Activated CD8-positive, alpha-beta memory T cell treated with anti-CD3 and anti-CD28 coated beads for 48 hours (primary cell): ENCODE measurements at places on chromosomes 3 and 15.

GRCh38 chr3:184262764-184263179, 1.4 kb upstream of the CAMK2N2 start:
- no peak for DNase-seq

DNA sequence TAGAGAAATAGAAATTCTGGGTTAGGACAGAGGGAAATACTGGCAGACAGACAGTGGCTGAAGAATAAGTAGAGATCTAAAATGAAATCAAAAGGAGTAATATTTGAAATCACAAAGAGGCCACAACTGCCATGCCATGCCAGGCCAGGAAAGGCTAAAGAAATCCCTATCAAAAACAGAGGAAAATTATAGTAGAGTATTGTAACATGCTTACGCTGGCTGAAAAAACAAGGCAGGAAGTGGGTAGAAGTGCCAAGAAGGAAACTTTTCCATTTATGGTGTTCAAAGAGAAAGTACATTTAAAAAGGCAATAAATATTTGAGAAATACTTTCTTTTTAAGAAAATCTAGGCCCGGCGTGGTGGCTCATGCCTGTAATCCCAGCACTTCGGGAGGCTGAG, 415.7 kb downstream of the PLCL2 start:
- no peak for DNase-seq

GRCh38 chr3:123310741-123311140, 109.0 kb downstream of the SEC22A start:
- no peak for DNase-seq

DNA sequence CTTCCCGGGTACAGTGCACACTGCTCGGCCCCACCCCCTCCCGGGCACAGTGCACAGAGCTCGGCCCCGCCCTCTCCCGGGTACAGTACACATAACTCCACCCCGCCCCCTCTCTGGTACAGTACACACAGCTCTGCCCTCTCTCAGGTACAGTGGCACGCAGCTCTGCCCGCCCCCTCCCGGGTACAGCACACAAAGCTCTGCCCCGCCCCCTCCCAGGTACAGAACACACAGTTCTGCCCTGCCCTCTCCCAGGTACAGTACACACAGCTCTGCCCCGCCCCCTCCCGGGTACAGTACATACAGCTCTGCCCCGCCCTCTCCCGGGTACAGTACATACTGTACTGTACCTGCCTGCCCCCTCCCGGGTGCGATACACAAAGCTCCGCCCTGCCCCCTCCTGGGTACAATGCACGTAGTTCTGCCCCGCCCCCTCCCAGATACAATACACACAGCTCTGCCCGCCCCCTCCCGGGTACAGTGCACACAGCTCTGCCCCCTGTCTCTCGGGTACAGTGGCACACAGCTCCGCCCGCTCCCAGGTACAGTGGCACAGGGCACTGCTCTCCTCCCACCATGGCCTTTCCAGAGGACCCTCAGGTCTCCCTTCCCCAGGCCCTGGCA, 16.4 kb upstream of the PRR20G start:
- no peak for DNase-seq

DNA sequence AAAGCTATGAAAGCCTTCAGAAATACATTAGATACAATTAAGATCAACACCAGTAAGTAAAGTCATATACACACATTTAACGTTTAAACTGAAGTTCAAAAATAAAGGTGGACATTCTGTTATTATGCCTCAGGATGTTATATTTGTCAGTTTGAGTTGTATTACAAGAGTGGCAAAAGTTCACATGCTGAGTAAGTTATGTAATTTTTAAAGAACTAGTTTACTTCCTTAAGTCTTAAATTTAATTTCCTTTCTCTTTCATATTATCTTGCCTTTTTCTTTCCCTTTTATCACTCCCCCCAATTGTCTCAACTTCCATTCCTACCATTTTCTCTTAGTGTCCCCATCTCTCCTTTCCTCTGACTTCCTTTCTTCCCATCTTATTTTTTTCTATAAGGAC, 4.9 kb upstream of the GPR87 start:
- no peak for DNase-seq

- DNase-seq: no peak
Observed at GRCh38 chr15:52020221-52021085, 1.4 kb downstream of the MAPK6 start.

- DNase-seq: no peak
Observed at GRCh38 chr3:124834723-124835718, 52.1 kb downstream of the ITGB5 start.

DNA sequence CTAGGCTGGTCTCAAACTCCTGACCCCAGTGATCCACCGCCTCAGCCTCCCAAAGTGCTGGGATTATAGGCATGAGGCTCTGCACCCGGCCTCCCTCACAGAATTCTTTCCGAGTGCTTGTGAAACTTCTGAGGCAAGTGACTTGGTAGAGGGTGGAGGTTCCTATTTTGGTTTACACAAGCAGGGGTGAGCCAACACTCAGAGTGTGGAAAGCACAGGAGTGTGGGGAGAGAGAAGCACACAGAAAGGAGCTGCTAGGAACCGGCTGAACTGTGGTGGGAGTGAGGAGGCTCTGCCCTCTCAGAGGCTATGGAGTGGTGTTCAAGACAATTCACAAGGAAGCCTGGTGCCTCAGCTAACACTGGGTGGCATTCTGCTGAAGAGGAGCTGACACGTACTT, 7.7 kb downstream of the CAPN3 start:
- no peak for DNase-seq

- DNase-seq: no peak
Observed at GRCh38 chr15:66876421-66876730, 174.3 kb downstream of the SMAD6 start.

- no peak for DNase-seq
Observed at GRCh38 chr15:22259881-22260421, 179.6 kb downstream of the OR4M2 start.

- DNase-seq: no peak
Observed at GRCh38 chr3:170865209-170866094, 4.5 kb downstream of the RPL22L1 start.

- DNase-seq: no peak
Observed at GRCh38 chr3:188605231-188605630, 451.3 kb downstream of the LPP start.

GRCh38 chr15:101187820-101188636, 63.8 kb downstream of the CHSY1 start:
- DNase-seq: no peak

DNA sequence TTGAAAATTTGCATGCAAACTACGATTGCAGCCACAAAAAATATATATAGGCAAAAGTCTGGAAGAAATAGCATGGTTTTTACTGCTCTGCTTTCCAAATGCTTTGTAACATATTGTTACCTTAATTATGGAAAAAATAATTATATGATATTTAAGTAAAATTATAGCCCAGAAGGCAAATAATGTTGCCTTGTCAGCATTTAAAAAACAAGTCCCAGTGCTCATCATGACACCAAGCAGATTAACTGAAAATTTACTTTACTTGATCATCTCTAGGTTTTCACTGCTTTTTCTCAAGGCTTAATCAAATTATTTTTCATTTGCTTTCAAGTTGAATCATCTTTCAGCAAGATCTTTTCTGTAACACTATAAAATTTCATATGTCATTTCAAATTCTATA, 262.9 kb downstream of the ZMAT3 start:
- no peak for DNase-seq

DNA sequence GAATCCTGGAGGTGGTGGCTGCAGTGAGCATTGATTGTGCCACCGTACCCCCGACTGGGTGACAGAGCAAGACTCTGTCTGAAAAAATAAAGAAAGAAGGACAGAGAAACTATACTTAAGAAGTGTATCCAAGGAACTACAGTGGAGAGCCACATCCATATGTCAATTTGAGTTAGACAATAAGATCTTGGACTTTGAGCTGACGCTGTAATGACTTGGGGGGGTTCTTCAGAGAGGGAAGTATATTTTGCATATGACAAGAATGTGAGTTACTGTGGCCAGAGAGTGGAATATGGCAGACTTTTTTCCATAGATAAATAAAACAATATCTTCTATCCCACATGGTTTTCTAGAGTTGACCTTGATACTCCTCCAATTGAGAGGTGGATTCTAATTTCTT, 52.6 kb upstream of the TEX264 start:
- DNase-seq: no peak

- DNase-seq: no peak
Observed at GRCh38 chr3:127264292-127264691, 23.6 kb downstream of the PRR20G start.

DNA sequence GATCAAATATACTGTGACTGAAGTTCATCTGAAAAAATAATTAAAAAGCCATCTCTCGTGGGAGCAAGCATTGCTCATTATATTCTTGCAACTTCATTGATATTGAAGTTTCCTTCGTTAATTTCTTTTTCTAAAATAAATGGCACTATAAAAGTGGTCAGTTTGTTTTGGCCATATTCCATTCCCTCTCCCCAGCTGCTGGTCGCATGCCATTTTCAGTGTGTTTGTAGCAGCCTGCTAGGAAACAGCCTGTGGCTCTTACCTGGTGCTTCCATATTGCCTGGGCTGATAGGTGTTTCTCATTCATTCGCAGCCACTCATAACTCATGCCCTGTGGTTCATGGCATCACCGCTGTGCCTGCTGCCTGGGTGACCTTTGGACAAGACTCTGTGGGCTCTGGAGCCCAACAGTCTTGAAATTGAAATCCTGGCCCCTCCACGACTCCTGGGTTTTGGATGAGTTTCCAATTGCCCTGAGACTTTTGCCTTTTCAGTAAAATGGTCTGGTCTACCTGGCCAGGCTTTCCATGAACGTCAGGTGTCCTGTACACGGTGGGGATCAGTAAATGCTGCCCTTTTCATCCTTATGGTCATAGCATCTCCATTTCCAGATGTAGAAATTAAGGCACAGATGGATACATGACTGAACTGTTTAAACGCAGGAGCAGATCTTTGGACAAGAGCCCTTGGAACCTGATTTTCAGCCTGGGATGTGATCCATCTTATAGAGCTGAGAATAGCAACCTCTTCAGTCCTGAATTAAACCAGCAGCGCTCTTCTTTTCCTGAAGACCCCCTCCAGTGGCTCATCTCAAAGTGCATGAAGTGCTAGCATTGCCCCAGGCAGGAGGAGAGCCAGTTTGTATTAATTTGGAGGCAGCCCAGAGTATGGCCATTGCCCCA, 69.4 kb downstream of the SLCO3A1 start:
- no peak for DNase-seq

GRCh38 chr15:76058714-76059319, 968 bp upstream of the TMEM266 start:
- DNase-seq: no peak

GRCh38 chr3:130870423-130870822, 23.5 kb upstream of the ATP2C1 start:
- DNase-seq: no peak

GRCh38 chr3:50648313-50648712, 26.4 kb upstream of the DOCK3 start:
- no peak for DNase-seq

GRCh38 chr3:46378426-46378942, 7.7 kb downstream of the CCR5 start:
- peak; percentile 41 for DNase-seq

- no peak for DNase-seq
Observed at GRCh38 chr15:61521953-61522352, 292.9 kb upstream of the RORA start.

DNA sequence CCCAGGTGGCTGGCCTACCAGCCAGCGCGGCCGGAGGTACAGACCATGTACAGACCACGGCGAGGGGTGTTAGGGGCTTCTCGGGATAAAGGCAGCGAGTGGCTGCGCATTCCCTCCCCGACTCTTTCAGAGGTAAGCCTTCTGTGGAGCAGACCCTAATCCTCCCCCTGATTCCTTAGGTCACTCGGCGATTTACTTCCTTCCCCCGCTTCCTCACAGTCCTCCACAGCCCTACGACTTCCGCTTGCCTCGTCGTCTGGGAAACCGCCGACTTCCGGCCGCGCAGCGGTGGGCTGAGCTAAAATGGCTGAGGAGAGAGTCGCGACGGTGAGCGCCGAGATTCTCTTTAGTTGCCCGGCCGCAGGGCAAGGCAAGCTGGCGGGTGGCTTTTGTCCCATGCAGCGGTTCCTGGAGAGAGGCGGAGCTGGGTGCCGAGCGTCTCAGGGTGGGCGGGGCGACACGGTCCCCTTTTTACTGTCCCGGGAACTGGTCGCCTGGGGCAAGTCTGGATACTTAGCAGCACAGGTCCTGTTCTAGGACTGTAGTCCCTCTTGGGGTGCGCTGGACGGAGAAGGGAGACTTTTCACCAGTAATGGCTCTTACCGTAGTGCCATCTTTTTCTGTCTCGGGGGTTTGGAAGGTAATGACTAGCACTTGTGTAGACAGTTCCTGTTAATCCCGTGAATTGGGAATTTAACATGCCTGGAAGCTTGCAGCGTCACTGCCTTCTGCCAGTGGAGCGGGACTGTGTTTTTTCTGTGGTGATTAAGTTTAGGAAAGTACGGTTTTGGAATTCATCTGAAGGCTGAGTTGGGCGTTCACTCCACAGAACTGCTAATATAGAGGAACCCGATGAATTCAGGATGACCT, at the start of the genes BBS4 and HIGD2B:
Gene BBS4, plus strand, starts transcription at position 283 of the 870 bp plus-strand sequence. Its CDS starts 21 bp downstream, at position 304.
Gene HIGD2B, minus strand, starts transcription at position 258 of the 870 bp plus-strand sequence. CDS start 9,808 bp downstream, outside the sequence.
- peak; percentile 79 for DNase-seq

DNA sequence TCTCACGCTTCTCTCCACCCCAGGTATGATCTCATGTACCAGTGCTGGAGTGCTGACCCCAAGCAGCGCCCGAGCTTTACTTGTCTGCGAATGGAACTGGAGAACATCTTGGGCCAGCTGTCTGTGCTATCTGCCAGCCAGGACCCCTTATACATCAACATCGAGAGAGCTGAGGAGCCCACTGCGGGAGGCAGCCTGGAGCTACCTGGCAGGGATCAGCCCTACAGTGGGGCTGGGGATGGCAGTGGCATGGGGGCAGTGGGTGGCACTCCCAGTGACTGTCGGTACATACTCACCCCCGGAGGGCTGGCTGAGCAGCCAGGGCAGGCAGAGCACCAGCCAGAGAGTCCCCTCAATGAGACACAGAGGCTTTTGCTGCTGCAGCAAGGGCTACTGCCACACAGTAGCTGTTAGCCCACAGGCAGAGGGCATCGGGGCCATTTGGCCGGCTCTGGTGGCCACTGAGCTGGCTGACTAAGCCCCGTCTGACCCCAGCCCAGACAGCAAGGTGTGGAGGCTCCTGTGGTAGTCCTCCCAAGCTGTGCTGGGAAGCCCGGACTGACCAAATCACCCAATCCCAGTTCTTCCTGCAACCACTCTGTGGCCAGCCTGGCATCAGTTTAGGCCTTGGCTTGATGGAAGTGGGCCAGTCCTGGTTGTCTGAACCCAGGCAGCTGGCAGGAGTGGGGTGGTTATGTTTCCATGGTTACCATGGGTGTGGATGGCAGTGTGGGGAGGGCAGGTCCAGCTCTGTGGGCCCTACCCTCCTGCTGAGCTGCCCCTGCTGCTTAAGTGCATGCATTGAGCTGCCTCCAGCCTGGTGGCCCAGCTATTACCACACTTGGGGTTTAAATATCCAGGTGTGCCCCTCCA, 19.1 kb downstream of the TYRO3 start:
- no peak for DNase-seq

DNA sequence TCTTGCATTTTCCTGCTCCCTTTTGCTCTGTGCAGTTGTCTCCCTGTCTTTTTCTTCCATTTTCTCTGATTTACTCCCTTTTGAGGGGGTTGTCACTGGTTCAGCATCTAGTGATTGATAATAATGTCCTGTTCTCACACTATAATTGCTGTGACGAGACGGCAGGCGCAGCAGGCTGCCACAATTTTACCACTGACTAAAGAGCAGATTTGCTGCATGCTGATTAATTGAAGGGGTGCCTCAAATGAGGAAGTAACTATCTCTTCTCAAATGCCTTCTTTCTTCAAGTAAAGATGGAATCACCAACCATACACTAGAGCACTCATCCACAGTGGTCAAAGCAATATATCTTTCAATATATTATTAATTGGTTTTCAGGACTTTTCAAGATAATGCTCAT, 219.3 kb downstream of the CBLB start:
- DNase-seq: no peak
